ENCODE measurements at places on chromosomes 3 and 15.

- no peak for ATAC-seq
Measured at GRCh38 chr15:92818651-92819277, 81.4 kb upstream of the CHD2 start.

DNA sequence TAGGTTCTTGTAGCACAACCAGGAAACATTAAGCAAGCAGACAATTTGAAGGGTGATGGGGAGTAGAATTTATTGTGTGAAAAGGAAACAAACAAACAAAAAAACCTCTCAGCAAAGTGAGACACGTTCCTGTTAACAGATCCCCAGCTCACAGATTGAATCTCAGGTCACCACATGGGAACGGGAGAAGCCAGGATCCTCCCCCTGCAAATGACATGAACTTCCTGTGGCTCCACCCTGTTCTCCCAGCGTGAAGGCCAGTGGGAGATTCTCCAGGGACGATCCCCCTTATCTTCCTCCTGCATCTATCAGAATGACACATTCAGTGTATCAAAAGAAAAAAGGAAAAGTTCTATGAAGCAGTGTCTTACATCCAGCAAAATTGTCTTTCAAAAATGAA, 1488.1 kb downstream of the OTOL1 start:
- ATAC-seq: no peak

- no peak for ATAC-seq
Measured at GRCh38 chr3:87145553-87145952, 81.6 kb upstream of the CHMP2B start.

DNA sequence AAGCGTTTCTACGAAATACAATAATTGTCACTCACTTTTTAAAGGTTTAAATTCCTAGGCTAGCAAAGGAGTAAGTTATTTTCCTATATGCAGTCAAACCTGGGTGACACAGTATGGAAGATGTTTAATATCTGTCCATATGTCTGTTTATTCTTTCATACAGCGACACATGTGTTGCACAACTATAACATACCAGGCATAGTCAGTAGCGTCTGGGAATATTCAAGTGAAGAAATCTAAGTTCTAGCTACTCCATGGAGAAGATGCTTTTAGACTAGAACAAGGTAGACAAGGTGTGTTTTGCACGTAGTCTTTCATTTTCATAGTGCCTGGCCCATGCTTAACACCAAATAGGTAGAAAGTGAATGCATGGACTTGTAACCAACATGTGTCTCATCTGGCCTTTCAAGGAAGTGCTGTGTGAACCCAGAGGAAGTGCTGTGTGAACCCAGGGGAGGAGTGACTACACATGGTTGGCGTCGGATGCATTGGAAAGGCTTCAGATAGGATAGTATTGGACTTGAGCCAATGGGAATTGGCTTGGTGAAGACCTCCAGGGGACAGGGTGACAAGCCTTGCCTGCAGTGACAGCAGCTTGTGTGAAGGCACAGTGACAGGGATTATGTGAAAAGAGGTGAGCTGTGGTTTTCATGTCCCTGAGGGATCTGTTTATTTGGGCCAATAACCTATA, 267.0 kb downstream of the PTPRG start:
- ATAC-seq: no peak

DNA sequence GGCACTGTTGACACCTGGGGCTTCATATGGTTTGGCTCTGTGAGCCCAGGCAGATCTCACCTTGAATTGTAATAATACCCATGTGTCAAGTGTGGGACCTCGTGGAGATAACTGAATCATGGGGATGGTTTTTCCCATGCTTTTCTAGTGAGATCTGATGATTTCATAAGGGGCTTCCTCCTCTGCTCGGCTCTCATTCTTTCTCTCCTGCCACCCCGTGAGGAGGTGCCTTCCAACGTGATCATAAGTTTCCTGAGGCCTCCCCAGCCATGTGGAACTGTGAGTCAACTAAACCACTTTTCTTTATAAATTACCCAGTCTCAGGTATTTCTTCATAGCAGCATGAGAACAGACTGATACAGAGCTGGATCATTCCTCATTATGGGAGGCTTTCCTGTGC, 655.9 kb upstream of the ADAMTS9 start:
- no peak for ATAC-seq

- no peak for ATAC-seq
Measured at GRCh38 chr3:186538779-186539178, 5.4 kb downstream of the CRYGS start.

DNA sequence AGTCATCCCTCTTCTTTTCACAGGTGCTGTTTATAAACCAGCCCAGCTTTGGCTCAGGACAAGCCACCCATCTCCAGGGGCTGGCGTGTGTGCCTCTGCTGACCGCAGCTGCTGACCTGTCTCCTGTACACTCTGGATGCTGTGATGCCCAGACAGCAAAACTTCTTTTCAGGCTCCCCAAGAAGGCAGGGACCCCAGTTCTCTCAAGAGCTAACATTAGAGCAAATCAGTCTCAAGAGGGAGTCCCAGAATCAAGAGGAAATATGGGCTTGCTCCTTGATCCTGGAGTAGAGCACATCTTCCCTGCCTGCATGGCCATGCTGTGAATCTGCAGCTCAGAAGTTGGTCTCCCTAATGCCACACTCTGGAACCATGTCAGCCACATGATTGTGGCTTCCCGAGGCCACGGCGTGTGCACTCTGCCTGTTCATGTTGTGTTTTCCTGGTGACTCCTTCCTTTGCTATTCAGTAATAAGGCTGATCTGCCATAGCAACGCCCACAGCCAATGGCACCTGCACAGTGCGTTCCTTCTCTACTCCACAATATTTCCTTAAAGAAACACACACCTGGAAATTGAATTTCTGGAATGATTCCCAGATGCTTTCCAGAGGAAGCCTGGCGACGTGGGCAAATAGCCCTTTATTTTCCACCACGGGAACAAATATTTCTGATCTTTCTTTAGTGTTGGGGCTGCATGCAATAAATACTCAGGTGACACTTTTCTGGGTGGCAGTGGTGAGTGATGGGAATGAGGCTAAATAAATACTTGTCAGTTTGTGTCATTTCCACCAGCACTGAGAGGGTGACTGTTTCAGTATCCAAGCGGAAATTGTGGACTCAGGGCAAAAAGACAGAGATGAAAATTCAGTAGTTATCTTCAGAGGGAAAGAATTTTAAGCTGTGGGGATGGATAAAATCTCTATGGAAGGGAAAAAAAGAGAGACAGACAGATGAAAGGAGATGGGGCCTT, 21.9 kb upstream of the THSD4 start:
- no peak for ATAC-seq

- ATAC-seq: peak; percentile 61
Measured at GRCh38 chr3:172517859-172518466, 5.3 kb downstream of the TNFSF10 start.

DNA sequence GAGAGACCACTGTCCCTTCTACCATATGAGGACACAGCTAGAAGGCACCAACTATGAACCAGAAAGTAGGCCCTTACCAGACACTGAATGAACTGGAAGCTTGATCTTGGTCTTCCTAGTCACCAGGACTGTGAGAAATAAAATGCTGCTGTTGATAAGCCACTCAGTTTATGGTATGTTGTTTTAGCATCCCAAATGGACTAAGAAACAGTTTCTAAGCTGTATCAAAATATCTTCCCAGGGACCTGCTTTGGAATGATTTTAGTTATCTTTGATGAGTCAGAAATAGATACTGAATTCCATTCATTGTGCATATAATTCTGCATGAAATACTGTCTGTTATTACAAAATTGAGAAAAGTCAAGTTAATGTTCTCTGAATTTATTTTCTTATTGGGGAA, 18.6 kb downstream of the WDR76 start:
- ATAC-seq: no peak

DNA sequence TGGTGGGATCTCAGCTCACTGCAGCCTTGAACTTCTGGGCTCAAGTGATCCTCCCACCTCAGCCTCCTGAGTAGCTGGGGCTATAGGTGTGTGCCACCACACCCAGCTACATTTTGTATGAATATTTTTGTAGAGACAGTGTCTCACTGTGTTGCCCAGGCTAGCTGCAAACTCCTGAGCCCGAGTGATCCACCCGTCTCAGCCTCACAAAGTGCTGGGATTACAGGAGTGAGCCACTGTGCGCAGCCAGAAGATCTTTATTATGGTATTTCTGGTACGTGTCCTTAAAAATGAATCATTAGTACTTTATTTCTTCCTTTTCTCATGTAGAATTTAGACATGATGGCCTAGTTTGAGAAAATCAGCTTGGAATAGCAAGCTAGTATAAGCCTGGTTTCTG, 153.3 kb downstream of the BCHE start:
- ATAC-seq: no peak

DNA sequence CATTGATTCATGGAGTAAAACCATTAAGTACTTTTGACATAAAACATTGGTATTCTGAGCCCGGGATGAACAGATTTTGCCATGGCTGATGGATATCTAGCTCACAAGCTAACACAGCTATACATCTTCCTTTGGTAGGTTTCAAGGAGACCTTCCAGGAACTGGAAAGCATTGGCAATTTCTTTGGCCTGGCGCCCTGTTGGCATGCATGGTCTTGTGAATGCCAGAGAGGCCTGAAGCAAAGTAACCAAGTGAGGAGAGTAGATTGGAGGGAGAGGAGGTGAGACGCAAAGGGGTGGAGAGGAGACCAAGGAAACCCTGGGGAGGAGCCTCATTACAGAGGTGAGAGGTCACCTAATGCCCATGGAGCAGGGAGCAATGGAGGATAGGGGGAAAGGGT, 67.2 kb downstream of the SQOR start:
- ATAC-seq: no peak

- no peak for ATAC-seq
Measured at GRCh38 chr3:2452249-2452648, 353.6 kb downstream of the CNTN4 start.

DNA sequence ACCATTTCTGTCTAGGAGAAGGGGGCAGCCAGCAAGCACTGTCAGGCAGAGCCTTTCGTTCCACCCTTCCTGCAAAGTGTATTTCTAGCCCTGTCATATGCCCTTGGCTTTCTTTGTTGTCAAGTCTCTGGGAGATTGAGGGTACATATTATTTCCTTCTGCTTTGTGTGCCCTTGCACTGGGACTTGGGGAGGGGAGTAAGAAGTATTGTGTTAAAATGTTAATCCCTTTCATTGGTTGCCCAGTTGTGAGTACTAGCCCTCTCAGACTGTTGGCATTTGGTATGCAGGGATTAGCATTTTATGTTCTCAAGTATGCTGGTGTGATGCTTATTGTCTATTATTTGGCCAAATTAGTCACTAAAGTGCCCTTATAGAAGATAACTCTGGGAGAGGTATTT, 63.9 kb downstream of the RBM6 start:
- no peak for ATAC-seq

- no peak for ATAC-seq
Measured at GRCh38 chr3:129934234-129935123, 40.0 kb upstream of the TRH start.

- no peak for ATAC-seq
Measured at GRCh38 chr3:178827285-178827856, 244.2 kb downstream of the ZMAT3 start.

GRCh38 chr15:77508541-77509243, 88.0 kb downstream of the HMG20A start:
- ATAC-seq: no peak

DNA sequence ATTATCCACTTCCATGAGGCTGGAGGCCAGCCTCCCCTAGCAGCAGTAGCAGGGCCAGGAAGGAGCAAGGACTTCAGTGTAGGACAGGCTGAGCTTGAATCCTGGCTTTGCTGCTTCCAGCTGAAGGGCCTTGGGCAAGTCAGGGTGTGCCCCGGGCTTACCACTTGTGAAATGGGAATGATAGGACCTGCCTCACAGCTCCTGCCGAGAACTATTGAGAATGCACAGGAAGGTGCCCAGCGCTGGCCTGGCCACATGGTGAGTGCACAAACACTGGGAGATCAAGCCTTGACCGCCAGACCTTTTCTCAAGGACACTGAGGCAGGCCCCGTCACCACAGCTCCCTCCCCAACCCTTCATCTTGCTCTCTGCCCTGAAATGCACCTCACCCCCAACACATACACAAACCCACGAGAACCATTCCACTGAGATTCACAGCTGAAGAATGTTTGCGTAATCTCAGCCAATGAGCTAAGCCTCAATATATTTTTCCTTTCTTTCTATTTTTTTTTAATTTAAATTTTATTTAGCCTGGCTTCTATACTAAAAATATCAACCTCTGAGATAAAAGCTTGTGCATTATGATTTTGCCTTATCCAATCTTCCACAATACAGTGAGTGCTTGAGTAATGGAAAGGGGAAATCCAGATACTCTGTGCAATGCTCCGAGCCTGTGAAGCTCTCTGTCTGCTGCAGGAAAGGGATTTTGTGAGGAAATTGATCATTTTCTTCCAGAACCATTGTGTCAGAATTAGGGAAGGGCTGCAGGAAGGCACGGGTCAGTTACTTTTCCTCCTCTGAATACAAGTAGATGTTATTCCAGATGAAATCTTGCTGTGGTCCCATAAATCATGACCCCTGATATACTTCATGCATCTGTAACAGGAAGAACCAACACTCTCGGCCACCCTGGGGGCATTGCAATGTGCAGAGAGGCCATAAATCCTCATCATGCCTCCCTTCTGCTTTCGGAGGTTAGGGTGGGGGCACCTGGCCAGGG, 193.9 kb downstream of the TLE3 start:
- ATAC-seq: no peak

- no peak for ATAC-seq
Measured at GRCh38 chr3:114447950-114448479, 154.2 kb downstream of the TIGIT start.

DNA sequence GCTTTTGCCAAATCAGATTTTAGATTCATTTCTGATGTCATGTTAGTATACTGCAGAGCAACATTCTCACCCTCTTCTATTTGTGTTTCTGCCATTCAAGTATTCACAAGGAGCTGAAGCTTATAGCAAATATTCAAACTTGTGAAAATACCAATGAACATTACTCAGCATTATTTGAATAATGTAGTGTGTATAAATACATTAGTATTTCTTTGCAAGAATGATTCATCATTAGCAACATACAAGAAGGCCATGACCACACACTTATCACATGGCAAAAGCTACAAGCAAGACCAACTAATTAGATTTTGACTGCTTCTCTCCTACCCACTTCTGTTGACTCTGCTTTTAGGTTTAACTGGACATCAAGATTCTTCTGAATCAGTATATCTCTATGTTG, 124.9 kb downstream of the IGSF11 start:
- ATAC-seq: peak; percentile 21

GRCh38 chr15:71414853-71415252, 299.6 kb downstream of the THSD4 start:
- no peak for ATAC-seq

DNA sequence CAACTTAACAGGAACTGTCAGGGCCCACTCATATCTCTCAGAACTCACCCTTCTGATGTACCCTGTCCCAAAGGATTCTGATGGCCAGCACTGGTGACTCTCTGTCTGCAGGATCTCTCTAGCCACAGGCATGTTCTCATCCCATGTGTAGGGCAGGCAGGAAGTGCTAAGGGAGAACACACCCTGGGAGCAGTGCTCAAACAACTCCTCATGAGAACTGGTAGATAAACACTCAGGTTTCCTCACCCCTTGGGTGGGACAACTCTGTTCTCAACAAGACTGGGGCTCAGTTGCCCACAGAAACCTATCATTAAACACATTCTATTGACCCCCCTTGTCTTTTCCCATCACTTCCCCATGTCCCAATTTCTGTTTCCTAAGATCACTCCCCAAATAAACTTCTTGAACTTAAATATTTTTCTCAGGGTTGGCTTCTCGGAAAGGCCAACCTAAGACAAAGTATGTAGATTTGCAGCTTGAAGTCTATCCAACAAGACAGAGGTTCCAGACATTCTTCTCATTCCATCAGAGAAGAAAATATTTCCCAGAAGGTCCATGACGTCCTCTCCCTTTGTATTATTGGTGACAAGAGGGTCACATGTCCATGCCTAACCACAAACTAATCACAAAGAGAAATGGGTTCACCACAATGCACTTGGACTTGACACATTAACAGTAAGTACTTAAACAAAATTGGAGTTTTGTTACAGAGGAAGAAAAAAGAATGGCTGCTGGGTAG, 276.6 kb upstream of the GADL1 start:
- no peak for ATAC-seq
